Right forelimb (tissue), 1 donor: ENCODE measurements at places on chromosomes 7 and 10.

- DNase-seq, result no peak
Observed at GRCh38 chr7:124930655-124931597, 1.3 kb upstream of the POT1 start.

DNA sequence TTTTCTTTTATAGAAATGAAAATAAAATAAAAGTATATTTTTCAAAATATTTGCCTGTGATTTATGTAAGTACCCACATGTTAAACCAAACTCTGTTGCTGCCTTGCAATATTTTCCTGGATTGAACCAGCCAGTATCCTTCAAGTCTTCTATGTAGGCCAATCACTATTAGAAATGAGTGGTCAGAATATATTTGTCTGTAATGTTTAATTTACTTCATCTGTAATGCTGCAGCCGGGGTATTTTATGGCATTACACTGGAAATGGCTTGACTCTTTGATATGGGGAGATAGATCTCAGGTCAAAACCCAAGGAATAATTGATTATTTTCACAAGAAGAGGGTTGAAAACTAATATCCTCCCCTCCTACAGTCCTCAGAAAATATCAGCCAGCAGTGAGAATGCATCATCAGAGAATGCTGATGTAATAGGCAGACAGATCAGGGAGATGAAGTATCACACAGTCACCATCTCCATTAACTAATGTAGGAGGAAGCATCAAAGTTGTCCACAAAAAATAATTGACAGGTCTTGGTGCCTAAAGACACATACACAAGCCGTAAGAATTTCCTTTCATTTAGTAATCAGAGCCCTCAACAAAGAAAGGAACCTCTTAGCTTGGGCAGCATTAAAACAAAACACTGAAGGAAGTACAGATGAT is 82.5 kb downstream of the VWDE start:
- no peak for DNase-seq

- no peak for DNase-seq
Observed at GRCh38 chr7:137886281-137886680, 39.5 kb upstream of the DGKI start.

- no peak for DNase-seq
Observed at GRCh38 chr7:116820149-116820548, 42.2 kb upstream of the CAPZA2 start.

DNA sequence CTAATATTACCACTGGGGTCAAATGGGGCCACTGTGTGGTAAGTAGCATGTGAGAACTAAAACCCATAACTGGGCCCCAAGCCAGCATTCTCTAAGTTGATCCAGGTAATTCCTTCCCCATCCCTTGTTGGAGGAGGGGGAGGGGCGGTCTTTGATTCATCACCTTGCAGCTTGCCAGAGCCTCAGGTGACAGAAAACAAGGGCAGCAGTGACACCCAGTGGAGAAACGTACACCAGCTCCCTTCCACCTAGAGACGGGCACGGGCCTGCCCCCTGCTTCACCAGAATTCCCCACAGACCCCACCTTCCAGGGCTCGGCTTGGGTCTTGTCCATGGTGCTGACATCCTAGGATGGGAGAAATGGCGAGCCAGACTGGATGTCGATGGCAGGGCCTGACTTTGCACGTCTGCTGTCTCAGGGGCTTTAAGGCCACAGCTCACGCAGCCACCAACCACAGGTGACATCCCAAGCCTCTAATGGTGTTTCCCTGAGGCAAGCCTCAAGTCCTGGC is 102.0 kb downstream of the STRA8 start:
- peak; percentile 49 for DNase-seq

DNA sequence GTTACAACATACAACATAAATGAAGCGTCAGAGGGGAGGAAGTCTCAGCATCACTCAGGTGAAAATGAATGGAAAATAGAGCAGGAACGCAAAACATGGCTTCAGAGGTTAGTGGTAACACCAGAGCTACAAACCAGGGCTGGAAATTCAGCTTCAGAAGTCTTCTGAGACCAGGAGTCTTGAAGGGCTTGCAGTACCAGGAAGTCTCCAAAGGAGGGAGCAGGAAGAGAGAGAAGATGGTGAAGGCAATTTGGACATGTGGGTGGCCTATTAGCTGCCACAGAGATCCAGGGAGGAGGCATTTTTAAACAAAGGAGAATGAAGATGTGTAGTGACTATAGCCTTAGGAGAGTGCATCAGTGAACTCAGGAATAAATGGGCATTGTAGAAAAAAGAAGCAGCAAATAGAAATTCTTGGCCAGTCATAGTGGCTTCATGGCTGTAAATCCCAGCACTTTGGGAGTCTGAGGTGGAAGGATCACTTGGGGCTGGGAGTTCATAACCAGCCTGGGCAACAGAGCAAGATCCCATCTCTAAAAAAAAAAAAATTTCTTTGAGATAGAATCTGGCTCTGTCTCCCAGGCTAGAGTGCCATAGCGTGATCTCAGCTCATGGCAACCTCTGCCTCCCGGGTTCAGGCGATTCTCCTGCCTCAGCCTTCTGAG is 9.3 kb upstream of the TET1 start:
- DNase-seq, result no peak

DNA sequence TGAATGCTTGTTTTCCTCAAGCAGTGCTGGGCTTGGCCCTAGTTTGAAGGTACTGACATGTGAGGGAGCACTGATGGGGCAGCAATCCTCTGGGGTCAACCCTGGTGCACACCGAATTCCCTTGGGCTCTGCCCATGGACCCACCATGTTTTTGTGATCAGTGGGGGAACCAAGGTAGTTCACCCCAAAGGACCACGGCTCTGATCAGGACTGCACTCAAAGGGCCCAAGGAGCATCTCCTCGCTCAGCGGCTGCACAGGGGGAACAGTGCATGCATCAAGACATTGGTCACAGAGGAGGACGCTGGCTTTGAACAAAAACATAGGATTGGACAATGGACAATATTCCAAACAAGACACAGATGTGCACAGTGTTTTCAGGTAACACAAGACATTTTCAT is 12.7 kb downstream of the CXCL12 start:
- no peak for DNase-seq

GRCh38 chr7:149625340-149625946 is 127.8 kb upstream of the ZNF746 start:
- peak; percentile 56 for DNase-seq

DNA sequence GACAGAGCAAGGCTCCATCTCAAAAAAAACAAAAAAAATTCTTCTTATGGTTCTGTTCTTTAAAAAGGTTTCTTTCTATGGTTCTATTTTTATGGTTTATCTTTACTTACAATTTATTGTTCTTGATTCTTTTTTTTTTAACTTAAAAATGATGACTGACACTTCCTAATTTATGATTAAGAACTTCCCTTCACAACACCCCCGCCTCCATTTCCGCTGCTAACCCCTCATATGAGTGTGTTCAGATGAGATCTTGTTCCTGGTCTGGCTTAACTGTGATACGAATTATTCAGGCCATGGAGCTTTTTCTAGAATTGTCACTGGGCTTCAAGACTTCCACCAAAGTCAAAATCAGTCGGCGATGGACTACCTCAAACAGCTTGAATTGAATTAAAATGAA is 33.9 kb downstream of the PTER start:
- no peak for DNase-seq

DNA sequence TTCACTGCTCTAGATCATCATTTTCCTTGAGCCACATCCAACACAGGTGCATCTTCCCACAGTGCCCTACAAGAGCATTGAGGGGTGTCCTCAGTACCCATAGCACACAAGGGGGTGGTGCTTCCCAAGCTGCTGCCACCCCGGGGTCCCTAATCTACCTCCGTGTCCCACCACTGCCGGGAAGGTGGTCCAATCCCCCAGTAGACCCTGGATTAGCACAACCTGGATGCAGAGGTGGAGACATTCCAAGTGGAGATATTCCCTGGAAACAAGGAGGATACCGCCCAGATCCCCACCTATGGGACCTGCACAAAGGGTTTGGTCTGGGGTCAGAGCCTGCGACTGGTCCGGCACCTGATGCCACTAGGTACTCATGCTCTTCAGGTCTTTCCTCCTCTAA is 284.8 kb upstream of the PPP2R2D start:
- DNase-seq, result no peak

- no peak for DNase-seq
Observed at GRCh38 chr10:12414278-12414989, 65.1 kb downstream of the CAMK1D start.

GRCh38 chr7:157502701-157503111 is 165.9 kb downstream of the DNAJB6 start:
- no peak for DNase-seq

DNA sequence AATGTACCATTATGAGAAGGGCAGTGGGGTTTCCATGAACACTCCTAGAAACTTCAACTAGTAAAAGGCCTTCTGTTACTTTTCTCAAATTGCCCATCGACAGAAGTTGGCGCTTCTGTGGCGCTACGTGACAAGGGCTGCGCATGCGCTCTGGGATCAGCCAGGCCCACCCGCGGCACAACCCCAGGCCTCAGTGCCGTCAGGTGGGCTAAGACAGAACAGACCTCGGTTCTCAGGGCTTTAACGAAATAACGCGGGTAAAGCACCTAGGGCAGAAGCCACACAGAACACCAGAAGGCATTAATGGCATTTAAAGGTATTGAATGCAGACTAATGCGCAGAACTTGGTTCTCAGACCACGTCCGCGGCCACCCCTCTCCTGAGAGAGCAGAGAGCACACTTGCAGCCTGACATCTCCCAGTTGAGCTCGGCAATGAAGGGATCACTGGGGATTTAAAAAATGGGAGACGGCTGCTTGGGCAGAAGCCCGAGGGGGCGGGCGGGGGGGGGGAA is 67.6 kb upstream of the CTNNA3 start:
- peak; percentile 89 for DNase-seq

DNA sequence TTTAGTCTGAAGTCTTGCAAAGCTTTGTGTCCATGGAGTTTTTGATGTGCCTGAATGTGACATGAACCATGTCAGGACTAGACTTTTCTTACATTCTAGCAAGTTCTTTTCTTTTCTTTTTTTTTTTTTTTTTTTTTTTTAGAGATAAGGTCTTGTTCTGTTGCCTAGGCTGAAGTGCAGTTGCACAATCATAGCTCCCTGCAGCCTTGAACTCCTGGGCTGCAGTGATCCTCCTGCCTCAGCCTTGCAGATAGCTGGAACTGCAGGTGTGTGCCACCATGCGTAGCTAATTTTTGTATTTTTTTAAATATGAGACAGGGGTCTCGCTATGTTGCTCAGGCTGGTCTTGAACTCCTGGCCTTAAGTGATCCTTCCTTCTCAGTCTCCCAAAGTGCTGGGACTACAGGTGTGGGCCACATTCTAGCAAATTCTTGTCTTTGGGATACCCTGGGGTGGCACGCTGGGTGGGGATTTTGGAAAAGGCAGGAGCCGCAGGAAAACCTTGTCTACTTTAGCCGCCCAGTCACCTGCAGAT is 152.8 kb downstream of the SVIL start:
- no peak for DNase-seq

DNA sequence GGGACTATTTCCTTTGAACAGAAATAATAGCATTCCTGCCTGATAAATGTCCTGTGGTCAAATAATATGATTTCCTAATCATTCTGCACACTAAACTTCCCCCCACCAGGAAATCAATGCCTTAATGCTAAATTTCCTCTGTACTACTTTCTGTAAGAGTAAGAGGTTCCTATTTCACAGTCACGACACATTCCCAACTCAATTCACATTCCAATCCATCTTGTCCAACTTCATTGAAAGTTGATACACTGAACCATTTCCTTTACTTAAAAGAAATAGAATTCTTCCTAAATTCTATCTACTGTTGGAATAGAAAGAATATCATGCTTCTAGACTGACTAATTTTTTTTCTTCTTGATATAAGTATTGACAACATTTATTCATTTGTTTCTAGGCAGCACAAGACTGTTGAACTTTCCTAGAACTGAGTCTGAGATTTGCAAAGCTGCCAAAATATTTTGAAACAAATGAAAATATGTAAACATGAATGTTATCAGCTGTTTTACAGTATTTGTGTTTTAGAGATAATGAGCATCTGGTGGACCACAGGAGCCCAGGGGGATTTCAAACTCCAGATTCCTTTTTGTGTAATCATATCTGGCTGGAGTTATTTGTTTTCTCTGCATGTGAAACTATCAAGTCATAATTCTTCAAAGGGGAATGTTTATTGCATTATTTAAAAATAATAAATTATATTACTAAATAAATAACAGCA is 121.5 kb downstream of the TPST1 start:
- DNase-seq, result no peak

DNA sequence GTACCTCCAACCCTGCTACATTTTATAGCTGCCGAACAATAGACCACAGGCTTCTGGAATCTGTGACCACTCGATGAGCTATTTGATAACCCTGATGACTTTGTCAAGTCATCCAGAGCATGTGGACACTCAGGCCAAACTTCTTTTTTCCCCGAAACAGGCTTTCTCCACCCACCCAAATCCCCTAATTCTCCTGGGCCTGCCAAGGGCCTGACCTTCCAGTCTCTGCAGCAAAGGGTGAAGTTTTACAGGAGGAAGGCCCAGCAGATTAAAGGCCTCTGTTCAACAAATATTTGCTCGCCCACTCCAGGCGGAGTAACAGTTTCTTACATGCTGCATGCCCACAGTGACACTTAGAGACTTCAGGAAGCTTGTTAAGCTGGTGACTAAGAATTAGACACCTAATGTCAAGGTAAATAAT is 2.0 kb downstream of the JCAD start:
- DNase-seq, result no peak

DNA sequence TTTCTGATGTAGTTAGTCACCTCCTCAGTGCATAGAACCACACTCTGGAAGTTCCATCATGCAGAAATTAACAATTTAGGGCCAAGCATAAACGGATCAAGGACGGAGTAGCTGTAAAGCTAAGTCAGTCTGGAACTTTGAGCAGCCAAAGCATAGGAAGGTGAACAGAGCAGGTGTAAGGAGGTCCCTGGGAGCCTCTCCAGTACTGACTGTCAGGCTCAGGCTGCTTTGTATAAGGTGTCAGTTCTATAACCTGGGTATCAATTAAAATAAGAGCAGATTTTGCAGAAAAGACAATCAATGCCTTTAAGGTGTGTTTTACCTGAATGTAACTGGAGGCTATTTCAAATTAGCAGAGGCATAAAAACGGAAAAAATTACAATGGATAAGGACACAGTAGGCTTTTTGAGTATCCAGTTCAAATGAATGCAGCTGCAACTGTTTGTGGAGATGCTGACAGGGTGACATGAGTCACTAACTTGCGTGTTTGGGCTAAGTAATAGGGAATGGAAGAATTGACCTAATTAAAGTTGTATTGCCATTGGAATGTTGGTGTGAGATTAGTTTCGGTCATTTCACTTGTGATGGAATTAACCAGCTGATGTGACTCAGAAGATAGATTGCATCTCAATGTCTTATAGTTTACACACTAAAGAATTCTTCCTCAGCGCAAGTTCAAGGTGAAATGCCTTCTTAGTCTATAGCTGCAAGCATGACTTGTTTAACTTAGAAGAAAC is 417.9 kb upstream of the CNTNAP2 start:
- DNase-seq, result no peak

GRCh38 chr10:7233259-7233991 is 177.4 kb downstream of the SFMBT2 start:
- no peak for DNase-seq

GRCh38 chr10:67618116-67618515 is 77.9 kb downstream of the CTNNA3 start:
- no peak for DNase-seq

- DNase-seq, result no peak
Observed at GRCh38 chr7:52695973-52696595, 339.3 kb upstream of the POM121L12 start.
